ENCODE measurements at places on chromosomes 3 and 15. TPM values are rescaled to one million over a fixed set of nuclear protein-coding genes. Genes with fewer than 3 reads are reported as not detected.

CCDC54 gene
- total RNA-seq, result not detected

PP2D1 gene
- not detected for total RNA-seq

RTP1 gene
- total RNA-seq, result not detected

SLC38A3 gene
- total RNA-seq, result not detected

FETUB gene
- total RNA-seq, result 0.10 TPM

IRAK2 gene
- 17.6 TPM for total RNA-seq

CHCHD4 gene
- 39.0 TPM for total RNA-seq

LMAN1L gene
- not detected for total RNA-seq

GOLGA6B gene
- total RNA-seq, result not detected

SLC9A9 gene
- 0.31 TPM for total RNA-seq
